Mammary epithelial cell (primary cell): ENCODE measurements at places on chromosomes 11 and 22.

DNA sequence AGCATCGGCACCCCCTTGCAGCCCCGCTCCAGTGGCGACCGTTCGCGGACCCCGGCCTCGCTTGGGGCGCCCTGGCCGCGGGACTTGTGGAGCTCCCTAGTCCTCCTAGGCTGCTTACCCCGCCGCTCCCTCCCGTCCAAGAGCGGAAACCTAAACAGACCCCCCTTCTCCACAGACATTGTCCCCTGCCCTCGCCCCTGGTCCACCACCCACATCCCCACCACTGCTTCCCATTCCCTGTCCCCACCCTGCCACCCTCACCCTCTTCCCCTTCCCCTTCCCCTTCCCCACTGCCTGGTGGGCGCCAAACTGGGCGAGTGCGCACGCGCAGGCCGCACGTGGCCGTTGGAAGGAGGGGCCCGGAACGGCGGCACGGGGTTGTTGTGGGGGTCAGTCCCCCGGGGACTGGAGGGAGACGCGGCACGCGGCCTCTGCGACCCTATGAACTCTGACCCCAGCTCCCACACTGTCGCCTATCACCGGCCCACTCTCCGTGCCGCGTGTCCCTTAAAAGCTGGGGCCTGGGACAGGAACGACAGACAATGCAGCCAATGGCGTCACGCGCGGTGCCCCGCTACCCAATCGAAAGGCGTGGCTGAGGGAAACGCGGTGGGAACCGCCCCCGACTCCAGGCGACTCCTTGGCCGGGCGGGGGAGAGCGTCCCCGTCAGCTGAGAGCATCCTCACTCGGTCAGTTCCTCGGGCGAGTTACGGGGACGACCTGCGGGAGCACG lies at the start of gene SNX32:
Gene SNX32 (plus strand): TSS at position 667 of the 734 bp plus-strand sequence. CDS start 103 bp downstream, outside the sequence.
- peak; percentile 84 for DNase-seq

GRCh38 chr11:117989351-117990102 lies 3.3 kb downstream of the IL10RA start:
- DNase-seq = no peak

DNA sequence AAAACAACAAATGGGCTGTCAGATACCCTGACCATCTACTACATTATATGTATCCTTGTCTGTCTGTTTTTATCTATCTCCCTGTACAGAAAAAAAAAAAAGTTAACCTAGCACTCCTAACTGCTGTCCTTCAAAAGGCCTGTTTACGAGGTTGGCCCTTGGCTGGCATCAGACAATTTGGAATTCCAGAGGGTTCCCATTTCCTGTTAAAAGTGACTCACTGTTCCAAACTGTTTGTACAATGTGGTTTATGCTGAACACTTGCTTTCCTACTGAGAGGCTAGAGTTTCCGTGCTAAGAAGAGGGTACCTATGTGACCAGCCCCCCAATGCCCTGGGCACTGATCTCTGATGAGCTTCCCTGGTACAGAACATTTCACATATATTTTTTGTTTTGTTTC lies 65.9 kb upstream of the HMGXB4 start:
- peak; percentile 70 for DNase-seq

GRCh38 chr11:35717043-35717442 lies 54.5 kb downstream of the TRIM44 start:
- DNase-seq = no peak

- DNase-seq = peak; percentile 36
Observed at GRCh38 chr11:10455637-10456487, 798 bp downstream of the AMPD3 start.

DNA sequence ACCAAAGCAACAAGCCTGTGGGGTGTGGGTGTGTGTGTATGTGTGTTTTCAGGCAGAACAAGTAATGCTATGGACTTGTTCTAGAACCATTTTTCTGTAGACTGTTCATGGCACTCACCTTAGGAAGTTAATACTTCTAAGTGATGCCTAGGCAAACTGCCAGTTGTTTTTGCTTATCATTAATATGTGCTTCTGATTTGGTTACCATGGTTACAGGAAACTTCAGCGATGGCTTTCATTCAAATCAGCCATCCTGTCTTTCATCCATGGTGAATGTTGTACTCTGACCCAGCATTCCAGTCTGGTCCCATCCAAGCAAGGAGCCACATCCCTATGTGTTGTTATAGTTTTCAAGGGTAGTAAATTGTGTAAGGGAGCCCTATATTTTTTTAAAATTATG lies 49.8 kb upstream of the ARHGAP20 start:
- DNase-seq = no peak

DNA sequence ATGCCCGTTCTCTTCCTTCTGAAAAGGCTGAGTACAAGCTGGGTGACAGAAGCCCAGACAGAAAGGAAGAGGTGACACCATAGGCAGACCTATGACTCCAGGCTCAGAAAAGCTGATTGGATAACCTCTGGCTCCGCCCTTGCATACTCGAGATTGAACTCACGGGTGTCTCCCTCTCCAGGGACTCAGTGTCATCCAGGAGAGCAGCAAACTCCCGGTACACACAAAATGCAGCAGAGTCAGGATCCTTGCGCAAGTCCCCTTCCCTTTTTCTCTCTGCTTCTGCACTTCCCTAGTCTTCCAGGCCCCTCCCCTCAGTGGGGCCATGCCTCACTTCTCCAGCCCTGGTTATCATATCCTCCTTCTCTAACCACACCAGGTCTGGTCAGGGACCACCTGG lies 9.8 kb downstream of the SCN4B start:
- DNase-seq = no peak

DNA sequence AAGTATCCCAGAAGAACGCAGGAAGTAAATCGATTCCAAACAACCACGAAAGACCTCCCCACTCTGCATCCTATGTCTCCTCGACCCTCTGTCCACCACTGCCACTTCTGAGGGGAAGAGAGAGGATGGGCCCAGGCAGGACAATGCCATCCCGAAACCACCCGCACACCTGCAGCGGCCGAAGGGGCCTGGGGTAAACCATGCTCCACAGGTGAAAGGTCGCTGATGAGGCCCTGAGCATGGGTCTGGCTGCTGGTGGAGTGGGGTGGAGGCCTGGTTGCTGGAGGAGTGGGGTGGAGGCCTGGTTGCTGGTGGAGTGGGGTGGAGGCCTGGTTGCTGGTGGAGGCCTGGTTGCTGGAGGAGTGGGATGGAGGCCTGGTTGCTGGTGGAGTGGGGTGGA lies 13.1 kb downstream of the TOLLIP start:
- no peak for DNase-seq

GRCh38 chr11:77470504-77470903 lies 3.4 kb downstream of the PAK1 start:
- DNase-seq = no peak

DNA sequence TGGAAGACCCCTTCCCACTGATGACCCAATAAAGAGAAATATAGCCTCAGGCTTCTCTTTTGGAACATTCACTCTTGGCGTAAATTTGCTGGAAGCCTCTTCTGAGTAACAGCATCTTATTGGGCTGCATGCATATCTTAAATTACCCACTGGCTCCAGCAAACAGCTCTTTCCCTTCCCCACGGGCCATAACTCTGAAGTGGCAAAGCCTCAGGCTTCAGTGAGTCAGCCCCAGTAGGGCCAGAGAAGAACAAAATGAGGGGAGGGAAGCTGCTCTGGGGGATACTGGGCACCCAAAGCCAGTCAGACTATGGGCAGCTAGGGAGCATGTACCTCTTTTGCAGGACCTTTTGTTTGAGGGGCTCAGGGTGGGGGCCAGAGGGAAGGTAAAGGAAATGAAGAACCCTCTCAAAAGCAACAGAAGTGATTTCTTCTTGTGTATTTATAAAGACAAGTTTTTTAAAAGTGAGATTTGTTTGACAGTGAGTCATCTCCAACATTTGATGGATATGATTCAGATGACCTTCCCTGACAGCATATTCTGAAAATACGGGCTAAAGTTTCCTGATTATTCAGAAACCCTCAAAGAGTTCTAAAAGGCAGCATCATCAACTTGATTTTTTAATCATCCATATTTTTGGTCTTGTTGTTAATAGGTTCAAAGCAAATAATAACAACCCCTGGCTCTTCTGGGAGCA lies 203.4 kb downstream of the KIF18A start:
- DNase-seq = peak; percentile 50

GRCh38 chr22:37002633-37003032 lies 16.6 kb downstream of the TST start:
- DNase-seq = no peak

DNA sequence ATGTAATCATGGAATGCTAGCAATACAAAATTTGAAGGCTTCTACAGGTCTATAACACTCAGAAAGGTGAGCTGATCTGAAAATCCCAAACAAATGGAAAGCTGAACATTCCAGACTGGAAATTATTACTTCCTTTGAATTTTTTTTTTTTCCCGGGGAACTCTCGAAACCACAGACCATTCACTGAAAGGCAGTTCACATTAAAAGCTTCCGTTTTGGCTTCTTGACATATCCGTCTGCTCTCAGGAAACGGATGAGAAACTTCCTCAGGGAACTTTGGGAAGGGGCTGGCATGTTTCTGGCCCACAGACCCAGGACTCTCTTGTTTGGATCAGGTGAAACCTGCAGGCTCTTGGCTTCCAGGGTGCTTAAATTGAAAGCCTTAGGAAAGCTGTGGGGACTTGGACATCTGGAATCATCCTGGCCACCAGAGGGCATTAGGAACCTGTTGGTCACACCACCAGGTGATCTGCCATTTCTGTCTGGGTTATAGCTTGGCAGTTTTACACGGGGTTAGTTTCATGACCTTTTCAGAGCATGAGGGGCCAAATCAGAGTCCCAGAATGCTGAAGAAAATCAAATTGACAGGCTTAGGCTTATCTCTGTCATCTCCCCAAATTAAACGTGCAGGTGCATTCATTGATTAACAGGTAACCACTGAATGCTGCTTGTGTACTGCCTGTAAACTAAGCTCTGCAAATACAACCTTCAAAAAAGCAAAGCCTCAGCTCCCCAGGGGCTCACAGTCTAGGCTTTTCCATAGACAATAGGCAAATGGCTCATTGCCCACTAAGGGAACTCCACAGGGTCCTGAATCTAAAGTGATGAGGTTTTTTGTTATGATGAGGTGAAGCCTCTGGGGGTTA lies 22.7 kb upstream of the GRAMD1B start:
- peak; percentile 41 for DNase-seq

- peak; percentile 41 for DNase-seq
Observed at GRCh38 chr22:35839841-35840301, 122.2 kb downstream of the APOL5 start.

DNA sequence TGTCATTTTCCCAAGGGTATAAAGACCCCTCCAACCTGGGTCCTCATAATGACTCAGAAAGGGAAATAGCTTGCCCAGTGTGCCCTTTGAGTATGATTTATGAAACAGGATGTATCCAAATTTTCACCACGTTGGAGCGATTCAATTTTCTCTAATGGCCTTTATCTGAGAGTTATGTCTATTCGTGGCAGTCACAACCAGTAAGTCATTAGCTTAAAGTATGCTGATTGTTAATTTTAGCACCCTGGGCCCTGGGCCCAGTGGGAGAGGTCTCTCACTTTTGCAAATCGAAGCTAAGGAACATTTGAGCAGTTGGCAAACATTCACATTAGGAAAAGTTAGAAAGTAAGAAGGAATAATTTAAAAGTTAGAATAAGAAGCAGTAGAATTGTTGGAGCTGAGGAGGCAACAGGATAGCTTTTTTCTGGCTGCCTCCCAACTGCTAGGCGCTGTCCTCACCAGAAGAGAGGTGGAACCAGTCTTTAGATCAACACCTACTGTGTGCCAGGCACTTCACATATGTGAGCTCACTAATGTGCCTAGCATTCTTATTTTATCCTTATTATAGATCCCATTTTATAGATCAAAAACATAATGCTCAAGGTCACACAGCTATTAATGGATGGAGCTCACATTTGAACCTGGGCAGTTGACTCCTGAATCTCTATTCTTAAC lies 24.5 kb downstream of the INSC start:
- DNase-seq = no peak

DNA sequence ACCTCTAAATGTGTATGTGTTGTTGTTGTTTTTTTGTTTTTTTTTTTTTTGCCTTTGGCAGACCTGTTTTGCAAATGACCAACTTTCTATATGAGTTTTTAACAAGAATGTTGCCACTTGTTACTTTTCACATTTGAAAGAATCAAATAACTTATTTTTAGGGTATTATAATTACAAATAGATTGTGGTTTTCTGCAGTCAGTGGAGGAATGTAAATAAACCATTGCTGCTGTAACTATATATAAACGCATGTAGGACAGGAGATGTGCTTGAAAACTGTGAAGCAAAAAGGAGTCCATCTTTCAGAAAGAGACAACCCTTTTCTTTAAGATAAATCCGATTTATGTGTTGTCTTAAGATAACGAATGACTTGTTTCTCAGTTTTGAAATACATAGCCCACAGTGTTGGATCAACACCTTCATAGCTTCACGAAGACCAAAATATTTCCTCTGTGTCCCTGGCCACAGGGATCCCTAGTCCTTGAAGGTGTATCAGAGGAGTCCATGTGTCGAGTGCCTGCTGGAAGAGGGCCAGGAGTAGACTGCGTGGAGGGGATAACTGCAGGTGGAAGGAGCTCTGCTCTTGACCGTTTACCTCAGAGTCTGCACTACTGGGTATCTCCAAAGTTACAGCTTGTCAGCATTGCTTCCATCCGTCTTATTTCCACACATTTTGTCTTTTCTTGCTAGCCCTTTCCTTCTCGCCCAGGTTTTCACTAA lies 24.7 kb downstream of the TNRC6B start:
- no peak for DNase-seq

DNA sequence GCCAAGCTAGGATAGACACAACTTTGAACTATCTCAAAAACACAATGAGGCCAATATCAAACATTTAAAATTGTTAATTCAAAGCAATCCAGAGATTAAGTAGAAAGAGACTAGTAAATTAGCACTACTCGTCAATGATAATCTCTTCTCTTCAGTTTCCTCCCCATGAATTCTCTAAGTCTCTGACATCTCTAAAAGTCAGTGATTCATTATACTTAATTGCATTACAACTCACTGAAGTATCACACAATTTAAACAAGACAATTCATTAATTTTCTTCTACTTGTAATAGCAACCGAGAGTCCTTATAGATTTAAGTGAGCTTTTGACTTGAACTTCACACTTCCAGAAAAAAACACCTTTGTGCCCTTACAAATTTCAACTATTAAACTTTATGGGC lies 4.3 kb downstream of the DDX6 start:
- no peak for DNase-seq

- peak; percentile 31 for DNase-seq
Observed at GRCh38 chr11:59097113-59097708, 9.8 kb upstream of the FAM111B start.

DNA sequence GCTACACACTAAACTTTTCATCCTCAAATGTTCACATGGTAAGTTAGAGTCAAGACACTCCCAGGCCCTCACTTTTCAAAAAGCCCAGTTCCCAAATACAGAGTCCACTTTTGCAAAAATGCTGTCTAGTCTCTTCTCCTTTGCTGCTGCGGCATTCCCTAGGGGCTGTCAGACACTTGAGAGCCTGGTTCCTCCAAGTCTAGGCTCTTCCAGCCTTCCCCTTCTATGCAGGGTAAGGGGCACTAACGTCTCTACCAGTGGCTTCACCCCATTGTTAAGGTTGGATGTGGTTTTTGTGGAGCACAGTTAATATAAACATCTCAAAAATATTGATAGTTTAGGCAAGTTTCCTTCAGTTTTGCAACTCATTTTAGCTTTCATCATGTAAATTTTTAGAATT lies 181.5 kb downstream of the KIF18A start:
- DNase-seq = no peak

- no peak for DNase-seq
Observed at GRCh38 chr11:126594921-126595367, 239.5 kb downstream of the ST3GAL4 start.
